Activated CD8-positive, alpha-beta memory T cell treated with anti-CD3 and anti-CD28 coated beads for 4 hours (primary cell): ENCODE measurements at places on chromosomes 1 and 21.

DNA sequence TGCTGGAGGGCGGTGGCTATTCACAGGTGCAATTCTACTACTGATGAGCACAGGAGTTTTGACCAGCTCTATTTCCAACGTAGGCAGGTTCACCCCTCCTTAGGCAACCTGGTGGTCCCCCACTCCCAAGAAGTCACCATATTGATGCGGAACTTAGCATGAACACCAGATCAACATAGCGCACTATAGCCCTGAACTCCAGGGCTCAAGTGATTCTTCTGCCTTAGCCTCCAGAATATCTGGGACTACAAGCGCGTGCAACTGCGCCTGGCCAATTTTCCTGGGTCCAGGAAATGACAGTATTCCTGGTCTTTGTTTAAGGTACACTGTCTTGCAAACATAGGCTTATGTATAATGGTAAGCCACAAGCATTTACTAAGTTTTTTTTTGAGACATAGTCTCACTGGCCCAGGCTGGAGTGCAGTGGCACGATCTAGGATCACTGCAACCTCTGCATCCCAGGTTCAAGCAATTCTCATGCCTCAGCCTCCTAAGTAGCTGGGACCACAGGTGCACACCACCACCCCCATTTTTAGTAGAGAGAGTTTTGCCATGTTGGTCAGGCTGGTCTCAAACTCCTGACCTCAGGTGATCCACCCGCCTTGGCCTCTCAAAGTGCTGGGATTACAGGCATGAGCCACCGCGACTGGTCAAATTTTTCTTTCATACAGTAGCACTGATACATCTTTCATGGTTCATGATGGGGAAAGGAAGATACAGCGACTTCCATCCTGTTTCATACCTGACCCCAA, 12.6 kb downstream of the MCL1 start:
- DNase-seq: no peak

GRCh38 chr1:194698908-194699318, 1512.5 kb upstream of the B3GALT2 start:
- no peak for DNase-seq

DNA sequence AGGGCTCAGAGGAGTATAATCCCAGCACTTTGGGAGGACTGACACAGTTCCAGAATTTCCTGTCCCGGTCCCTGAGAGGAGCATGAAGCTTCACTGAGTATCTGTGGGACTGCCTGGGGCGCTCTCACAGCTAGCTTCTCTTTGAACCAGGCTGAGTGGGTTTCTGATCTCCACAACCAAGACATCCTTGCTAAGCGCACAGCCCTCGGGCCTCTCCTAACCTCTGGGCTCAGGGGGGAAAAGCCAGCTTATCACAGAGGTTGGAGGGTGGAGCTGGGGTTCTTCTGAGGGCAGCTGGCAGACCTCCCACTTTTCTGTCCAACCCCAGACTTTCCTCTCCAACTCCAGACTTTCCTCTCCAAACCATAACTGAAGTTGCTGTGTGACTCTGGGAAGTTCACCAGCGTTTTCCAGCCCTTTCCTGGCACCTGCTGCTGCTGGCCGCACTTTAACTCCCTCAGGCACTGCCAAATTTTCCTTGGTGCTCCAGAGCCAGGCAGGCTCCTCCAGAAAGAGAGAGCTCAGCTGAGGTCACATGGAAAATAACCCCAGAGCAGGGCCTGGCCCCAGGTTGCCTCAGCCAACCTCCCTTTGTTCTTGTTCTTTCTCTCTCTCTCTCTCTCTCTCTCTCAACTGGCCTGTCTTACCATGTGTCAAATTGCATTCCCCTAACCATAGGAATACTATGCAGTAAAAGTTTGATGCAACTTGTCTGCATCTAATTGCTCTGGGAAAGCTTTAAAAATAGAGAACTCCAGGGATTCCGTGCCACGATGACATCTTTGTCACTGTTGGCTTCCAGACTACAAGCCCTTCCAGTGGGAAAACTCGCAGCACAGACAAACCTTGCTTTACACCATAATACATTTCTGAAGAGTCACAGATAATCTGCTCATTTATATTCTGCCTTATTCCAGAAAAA, 49.5 kb downstream of the OLFML2B start:
- no peak for DNase-seq

DNA sequence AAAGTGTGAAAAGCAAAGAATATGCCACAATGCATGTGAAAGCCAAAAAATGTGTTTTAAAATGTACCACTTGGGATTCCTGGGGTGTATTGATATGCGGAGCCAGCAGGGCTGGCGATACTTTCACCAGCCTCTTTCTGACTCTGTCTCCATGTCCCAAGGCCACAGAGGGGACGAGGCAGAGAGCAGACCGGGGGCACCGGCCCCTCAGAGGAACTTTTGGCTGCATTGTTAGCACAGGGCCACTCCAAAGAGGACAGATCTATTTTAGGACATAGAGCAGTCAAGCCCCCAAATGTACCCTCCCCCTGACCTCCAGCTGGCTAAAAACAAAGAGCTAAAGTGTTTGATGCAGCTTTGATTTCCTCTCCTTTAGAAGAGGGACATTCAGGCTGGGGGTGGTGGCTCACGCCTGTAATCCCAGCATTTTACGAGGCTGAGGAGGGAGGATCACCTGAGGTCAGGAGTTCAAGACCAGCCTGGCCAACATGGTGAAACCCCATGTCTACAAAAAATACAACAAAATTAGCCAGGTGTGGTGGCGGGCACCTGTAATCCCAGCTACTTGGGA, 25.6 kb upstream of the ZNF436 start:
- no peak for DNase-seq

DNA sequence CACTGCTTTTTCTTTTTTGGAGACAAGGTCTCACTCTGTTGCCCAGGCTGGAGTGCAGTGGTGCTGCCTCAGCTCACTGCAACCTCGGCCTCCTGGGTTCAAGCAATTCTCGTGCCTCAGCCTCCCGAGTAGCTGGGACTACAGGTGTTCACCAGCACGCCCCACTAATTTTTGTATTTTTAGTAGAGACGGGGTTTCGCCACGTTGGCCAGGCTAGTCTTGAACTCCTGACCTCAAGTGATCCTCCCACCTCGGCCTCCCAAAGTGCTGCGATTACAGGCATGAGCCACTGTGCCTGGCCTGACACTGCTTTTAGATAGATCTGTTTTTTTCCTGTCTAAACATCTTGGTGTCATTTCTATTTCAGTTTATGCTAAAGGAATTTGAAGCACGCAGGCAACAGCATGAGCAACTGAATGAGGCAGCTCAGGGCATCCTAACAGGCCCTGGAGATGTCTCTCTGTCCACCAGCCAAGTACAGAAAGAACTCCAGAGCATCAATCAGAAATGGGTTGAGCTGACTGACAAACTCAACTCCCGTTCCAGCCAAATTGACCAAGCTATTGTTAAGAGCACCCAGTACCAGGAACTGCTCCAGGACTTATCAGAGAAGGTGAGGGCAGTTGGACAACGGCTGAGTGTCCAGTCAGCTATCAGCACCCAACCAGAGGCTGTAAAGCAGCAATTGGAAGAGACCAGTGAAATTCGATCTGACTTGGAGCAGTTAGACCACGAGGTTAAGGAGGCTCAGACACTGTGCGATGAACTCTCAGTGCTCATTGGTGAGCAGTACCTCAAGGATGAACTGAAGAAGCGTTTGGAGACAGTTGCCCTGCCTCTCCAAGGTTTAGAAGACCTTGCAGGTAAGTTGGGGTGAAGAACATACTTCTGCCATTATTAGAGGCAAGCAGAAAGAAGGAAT, 106.1 kb upstream of the BMP8A start:
- no peak for DNase-seq
